Activated CD8-positive, alpha-beta memory T cell treated with anti-CD3 and anti-CD28 coated beads, Interleukin-2, amount 50 U/mL, for 4 hours (primary cell): ENCODE measurements at places on chromosomes 5 and 9.

GRCh38 chr5:95891499-95891898, 69.0 kb upstream of the GLRX start:
- DNase-seq: no peak

DNA sequence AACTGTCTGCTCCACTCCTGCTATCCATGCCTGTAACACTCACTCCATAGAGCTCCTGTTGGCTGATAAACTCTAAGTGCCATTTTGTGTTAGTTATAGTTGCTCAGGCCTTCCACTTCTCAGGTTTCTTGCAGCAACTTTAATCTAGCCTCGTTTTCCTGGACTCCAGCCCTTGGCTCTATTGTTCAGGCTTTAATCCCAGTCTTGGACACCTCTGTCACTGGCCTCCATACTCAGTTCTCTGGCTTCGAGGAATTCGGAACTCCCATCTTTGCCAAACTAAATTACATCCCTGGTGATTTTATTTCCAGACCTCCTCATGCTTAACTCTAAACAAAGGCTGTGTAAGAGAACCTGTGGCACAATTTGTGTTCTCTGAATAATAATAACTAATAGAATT, 39.8 kb downstream of the EMB start:
- no peak for DNase-seq

DNA sequence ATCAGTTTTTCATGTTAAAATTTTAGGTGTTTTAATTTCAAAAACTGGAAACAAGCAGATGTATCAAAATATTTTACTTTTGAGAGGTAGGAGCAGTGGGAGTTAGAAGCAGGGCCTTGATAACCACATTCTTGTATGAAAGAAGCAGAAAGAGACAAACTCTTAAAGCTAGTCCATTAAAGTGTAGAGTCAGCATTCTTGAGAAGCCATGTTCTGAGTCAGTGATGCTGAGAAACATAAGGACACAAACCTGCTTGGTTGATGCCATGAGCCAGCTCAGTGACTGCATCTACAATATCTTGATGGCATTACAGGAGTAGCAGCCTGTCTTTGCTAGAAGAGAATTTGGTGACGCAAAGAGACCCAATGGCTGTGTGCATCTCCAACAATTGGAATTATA, 826.1 kb upstream of the CTNND2 start:
- no peak for DNase-seq

DNA sequence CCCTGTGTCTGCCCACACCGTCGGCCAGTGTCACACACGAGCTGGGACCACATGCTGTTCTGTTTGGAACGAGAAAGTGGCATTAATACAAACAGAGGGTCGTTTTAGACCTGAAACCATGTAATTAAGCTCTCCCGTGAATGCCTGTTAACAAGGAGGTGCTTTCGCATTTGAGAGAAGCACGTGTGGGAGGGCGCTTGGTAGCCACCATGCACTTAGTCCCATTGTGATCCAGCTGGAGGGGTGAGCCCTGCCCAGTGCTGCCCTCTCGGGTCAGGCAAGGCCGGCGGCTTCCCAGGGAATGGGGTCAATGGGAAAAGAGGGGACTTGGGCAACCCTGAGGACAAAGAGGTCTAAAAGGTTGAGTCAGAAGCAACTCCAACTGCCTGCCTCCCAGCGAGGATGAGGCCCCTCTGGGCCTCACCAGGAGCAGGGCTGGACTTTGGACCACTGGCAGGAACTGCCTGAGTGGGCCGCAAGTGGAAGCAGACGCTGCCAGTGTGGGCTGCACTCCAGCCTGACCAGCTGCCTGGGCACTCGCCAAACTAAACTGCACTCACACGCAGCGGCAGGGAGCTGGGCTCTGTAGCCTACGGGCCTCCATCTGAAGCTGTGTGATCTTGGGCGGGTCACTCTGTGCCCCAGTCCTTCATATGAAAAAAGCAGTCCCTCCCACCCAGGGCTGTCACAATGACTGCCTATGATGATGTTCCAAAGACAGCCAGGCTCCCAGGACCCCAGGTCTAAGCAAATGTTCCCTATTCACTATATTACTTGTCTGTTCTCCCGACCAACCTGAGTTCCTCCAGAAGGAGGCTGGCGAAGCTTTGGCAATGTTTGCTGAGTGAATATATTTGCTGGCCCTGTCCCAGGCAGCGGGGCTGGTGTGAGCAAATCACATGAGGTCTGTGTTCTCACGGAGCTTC, 195.7 kb downstream of the CDK5RAP2 start:
- DNase-seq: no peak

- no peak for DNase-seq
These were observed 2.7 kb downstream of the FBXW11 start for GRCh38 chr5:172003746-172004145.

GRCh38 chr9:122261469-122261881, 3.2 kb downstream of the RBM18 start:
- DNase-seq: no peak

DNA sequence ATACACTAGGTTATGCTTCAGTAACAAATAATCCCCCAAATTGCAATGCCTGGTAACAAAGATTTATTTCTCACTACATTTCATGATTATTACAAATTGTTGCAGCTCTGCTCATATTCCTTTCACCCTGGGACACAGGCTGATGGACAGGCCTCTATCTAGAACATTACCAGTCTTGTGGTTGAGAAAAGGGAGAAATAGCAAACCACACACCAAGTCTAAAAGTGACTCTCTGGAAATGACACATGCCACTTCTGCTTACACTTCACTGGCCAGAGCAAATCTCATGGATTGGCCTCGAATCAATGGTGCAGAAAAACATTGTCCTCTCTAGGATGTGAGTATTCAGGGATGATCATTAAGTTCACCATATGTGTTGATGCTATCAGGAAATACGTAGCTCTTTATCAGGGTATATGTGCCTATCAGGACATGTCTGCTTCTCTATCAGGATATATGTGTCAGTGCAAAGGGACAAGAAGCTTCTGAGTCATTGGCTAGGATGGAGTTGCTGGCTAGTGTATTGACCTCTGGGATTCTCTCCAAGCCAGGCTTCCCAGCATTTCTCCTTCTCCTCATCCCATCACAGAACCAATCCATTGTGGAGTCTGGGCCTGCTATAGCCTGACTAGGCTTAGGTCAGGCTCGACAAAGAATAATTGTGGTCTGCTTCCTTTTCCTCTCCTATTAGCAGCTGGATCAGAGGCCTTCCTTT, 91.1 kb upstream of the CEP78 start:
- DNase-seq: no peak

DNA sequence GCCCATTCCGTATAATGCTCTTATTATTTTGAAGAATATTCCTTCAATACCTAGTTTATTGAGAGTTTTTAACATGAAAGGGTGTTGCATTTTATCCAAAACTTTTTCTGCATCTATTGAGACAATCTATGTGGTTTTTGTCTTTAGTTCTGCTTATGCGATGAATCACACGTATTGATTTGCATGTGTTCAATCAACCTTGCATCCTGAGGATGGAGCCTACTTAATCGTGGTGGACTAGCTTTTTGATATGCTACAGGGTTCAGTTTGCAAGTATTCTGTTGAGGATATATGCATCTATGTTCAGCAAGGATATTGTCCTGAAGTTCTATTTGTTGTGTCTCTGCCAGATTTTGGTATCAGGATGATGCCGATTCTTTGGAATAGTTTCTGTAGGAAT, 1070.3 kb upstream of the CDH18 start:
- DNase-seq: no peak

DNA sequence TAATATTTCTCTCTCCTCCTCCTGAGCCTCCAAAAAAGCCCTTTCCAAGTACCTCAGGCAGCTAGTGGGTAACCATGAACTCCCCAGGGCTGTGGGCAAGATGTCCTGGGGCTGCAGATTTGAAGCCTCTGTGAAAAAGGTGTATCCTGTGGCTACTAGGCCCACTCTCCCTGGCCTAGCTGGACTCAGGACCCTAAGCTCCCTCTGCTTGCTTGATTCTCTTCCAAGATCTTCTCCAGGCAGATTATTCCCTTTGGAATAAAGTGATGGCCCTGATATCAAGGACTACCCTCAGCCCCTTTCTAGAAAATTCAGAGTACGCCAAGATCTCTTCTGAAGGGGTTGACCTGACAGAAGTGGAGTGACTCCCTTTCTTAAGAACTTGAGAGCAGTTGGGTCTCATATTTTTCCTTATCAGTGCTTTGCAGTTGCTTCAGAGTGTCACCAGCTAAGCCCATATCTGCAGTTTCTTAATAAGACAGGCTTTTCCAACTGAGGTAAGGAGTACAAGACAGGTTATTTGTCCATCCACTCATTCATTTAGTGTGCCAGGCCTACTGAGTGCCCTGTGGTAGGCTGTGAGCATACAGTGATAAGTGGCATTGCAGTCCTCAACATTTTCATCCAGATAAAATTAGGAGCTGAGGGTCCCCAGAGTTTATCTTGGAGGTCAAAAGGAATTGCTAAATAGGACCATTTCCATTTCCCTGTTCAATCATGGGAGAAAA, 42.5 kb downstream of the CYSTM1 start:
- DNase-seq: no peak

DNA sequence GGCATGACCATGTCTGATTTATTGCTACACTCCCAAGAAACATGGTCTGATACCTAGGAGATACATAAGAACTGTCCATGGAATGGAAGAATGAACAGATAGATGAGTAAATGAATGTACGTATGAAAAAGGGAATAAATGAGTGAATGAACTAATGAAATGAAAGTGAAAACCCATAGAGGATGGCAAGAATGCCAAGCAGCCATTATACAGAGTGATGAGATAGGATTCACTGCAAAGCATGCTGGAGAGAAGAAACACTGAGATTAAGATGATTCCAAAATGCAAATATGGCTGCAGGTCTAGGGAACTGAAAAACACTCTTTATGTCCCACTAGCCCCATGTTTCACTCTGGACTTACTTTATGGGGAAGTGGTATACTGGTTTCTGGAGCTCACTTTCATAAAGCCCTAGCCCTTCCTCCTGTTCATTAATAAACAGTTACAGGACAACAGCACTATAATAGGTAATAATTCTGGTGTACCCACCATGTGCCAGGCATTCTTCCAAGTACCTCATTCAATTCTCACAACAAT, 170.3 kb upstream of the RAD23B start:
- no peak for DNase-seq

DNA sequence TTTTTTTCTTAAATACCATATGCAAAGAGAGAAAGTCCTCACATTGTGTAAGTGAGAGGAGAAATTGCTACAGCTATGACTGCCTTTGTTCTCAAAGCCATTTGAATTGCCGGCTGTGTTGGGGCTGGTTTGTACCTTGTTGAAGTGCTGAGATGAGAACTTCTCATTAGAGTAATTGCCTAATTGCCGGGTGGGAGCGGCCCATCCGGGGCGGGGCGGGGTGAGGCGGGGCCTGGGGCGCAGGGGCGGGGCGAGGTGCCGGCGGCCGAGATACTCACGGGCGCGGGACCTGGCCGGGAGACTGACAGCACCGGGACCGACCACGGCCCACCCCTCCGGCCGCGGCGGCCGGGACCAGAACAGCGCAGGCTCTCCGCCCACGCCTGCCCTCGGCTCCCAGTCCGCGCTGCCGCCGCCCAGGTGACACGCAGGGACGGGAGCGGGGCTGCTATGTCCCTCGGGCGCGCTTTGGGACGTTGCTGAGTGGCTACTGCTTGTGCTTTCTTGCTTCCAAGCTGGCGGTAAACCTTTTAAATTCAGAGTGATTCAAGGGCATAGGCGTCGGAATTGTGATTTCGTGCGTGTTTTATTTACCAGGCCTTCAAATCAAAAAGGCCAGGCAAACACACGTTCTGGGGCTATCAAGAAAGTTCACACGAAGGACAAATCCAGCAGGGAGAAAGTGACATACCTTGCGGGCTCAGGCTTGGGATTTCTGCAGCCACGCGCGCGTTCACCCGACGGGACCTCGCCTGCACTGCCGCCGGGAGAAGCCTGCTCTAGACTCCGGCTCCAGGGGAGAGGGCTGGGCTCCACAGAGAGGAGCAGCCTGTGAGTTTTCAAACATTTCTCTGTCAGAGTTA, 269.1 kb downstream of the FANCC start:
- DNase-seq: peak; percentile 54

DNA sequence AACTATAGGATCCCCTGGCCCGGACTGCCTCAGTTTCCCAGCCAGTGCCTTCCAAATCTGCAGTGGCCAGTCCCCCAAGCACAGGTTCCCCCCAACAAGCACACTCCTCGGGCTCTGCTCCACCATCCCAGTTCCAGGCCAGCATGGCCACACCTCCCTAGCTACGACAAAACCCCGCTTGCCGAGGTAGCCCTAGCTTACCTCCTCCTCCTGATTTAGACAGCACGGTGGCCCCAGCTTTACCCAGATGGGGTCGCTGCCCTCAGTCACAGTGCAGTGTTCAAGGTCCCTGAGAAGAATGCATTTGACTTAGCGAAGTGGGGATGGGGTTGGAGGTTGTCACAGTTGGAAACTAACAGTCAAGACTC, 40.8 kb upstream of the GARNL3 start:
- no peak for DNase-seq

GRCh38 chr5:92863666-92864065, 717.4 kb downstream of the NR2F1-AS1 start:
- DNase-seq: no peak

DNA sequence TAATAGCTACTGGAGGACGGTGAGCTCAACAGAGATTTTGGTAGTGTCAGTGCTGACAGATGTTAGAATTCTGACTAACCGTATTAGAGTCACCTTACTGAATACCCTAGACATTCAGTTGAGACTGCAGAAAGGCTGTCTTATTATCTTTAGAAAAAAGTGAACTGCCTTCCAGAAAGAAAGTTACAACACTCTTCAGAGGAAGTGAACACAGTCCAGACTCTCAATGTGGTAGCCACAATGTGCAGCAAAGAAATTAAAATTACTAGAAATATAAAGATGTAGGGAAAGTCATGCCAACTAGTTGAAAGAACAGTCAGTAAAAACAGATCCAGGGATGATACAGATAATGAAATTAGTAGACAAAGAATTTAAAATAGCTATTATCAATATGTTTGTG, 47.1 kb upstream of the COL15A1 start:
- no peak for DNase-seq

DNA sequence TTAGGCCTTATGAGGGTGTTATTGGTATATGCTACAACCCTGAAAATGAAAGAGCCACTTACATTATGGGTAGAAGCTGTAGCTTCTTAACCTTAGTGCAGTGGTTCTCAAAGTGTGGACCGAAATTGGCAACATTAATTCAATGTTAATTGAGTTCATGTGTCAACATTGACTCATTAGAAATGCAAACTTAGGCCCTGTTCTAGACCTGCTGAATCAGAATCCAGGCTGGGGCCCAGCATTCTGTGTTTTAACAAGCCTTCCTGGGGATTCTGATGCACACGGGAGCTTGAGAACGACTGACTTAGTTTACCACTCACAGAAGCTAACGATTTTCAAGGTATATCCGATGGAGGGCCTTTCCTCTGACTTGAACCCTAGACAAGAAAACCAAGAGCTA, 7.3 kb downstream of the VLDLR start:
- no peak for DNase-seq

- DNase-seq: no peak
These were observed 87.1 kb downstream of the PDE6A start for GRCh38 chr5:149857499-149857898.

DNA sequence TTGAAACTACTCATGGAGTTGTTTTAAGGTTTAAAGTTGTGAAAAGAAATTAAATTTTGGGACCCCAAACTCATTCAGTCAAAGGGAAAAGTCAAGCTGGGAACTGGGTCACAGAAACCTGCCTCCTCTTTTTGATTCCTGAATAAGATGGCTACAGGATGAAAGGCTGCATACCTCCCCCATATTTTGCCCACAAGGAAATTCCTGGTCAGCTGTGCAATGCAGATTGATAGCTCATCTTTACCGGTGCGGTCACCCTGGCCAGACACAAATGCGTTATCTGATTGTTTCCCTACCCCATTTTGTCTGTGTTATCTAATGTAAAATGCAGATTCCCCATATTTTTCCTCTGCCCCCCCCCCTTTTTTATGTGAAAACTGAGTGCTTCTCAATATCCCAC, 1.3 kb downstream of the HAVCR2 start:
- DNase-seq: no peak
